ENCODE measurements at places on chromosomes 7 and 10. TPM values are rescaled to one million over a fixed set of nuclear protein-coding genes. Genes with fewer than 3 reads are reported as not detected.

PODXL gene
- 5.5 TPM for total RNA-seq

TRIM50 gene
- not detected for total RNA-seq

ZNF503 gene
- total RNA-seq = 6.0 TPM

TMEM270 gene
- total RNA-seq = not detected

- DNase-seq = no peak
Observed at GRCh38 chr7:99525713-99526440, 21.4 kb downstream of the ZKSCAN5 start.

DNA sequence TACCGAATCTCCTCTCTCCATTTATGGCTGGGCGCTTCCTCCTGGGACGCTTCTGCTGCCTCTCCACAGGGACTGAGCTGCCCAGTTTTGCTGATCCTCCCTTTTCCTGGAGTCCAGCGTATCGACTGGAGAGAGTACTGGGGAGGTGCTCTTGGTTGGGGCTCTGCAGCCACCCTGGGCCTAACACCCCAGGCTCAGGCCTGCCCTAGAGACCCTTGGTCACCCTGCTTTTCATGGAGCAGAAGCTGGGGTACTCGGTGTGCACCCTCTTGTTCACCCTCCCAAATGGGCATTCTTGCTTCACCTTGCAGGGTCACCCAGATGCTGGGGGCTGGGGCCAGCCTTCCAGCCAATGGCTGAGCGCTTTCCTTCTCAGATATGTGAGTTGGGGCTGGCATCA, 88.8 kb upstream of the RET start:
- no peak for DNase-seq

DNA sequence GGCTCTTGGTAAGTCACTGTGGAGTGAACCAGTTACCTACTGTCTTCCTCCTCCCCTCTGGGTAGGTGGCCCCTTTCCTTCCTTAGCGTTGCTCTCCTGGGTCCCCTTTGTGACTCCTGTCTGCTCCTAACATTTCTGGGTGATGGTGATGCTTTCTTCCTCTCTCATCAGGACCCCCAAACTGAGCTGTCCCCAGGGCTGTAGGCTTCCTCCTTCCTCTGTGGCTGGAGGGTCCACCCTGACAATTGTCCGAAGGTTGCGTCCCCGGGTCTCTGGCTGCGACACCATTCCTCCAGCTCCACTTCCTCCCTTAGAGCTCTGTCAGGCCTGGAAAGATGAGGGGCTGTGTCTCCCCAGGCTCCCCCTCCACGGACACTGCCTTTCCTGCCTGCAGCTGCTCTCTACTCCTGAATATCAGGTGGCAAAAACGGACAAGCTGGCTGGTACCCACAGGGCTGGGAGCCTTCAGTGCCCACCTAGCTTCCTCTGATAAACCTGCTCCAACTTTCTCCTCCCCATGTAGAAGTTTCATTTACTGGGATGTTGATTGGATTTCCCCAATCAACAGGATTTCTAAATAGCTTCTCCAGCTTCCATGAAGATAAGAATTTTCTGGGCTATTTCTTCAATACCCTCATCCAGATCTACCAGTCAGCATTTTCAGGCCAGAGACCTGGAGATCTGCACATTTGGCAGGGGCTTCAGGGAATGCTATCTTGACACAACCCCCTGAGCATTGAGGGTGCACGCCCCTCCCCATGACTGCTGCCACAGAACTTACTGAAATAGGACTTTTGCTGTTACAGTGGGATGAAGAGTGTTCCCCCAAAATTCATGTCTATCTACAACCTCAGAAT, 506.5 kb downstream of the TCERG1L start:
- no peak for DNase-seq
